CD14-positive monocyte (primary cell): ENCODE measurements at places on chromosomes 7 and 10. TPM values are rescaled to one million over a fixed set of nuclear protein-coding genes. Genes with fewer than 3 reads are reported as not detected.

Gene TRUB1
- polyA plus RNA-seq = 3.3 TPM

Gene MUC12
- polyA plus RNA-seq = not detected

Gene PDK4
- polyA plus RNA-seq = 2.2 TPM

Gene UBE3C
- 19.5 TPM for polyA plus RNA-seq

Gene RSPH10B
- polyA plus RNA-seq = not detected in 2 replicates

GRCh38 chr7:73573791-73574190 is 4.6 kb downstream of the TBL2 start:
- DNase-seq = no peak

DNA sequence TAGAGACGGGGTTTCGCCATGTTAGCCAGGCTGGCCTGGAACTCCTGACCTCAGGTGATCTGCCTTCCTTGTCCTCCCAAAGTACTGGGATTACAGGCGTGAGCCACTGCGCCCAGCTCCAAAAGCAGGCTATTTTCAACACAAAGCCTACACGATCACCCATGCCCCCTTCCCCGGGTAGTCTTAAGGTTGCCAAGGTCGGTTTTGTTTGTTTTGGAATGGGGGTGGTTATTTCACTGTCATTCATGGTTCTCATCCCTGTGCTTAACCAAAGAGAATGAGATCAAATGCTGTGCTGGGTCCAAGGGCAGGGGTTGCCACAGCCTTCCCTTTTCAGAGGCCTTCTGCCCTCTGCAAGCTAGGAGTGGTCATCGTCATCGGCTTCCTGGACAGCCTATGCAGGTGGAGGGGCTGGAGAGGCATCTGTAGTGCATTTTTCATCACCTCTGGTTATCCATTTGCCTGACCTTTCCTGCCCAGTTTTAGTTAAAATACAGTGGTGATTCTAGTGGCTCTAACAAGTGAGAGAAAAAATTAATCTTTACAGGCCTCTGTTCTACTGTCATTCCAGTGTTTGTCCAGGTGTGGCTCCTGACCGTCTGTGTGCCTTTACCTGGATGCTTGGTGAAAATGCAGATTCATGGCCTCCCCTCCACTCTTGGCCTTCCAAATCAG is 11.4 kb downstream of the BLVRA start:
- DNase-seq = no peak

GRCh38 chr10:61990761-61991135 is 89.2 kb downstream of the ARID5B start:
- DNase-seq = no peak

DNA sequence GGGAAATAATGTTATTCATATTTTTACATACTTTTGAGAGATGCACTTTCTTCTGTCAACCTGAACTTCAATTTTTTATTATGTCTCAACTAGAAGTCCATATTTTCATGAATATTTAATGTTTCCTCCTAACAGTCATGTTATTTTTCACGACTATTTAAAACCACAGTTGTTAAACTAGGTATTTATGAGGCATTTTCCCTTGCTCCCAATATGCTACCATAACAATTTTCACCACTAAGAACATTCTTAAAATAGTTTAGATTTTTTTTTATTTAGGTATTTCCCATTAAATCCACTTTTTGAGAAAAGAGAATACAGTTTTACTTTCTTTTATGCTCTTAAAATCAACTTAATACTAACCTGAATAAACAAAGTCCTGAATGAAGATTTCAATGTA is 89.4 kb downstream of the JAZF1 start:
- DNase-seq = no peak

DNA sequence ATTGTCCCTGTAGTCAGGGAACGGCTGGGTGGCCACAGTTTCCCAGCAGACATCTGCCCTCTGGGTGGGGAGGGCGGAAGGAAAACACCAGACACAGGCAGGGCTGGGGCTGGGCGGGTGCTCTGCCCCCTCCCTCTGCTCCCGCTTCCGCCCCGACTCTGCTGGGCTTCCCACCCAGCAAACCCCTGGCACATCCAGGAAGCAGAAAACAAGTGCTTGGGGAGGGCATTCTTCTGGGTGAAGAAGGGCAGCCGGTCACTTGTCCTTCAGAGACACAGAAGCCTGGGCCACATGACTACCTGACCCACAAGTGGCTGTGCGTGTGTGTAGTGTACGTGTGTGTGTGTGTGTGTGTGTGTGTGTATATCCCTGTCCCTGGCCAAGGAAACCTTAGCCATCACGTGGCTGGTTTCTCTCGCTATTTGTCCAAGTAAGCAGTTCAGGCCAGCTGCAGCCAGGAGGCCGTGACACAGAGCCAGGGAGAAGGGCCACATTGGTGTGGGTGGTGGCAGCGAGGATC is 77.9 kb downstream of the ZMIZ1 start:
- peak; percentile 68 for DNase-seq

DNA sequence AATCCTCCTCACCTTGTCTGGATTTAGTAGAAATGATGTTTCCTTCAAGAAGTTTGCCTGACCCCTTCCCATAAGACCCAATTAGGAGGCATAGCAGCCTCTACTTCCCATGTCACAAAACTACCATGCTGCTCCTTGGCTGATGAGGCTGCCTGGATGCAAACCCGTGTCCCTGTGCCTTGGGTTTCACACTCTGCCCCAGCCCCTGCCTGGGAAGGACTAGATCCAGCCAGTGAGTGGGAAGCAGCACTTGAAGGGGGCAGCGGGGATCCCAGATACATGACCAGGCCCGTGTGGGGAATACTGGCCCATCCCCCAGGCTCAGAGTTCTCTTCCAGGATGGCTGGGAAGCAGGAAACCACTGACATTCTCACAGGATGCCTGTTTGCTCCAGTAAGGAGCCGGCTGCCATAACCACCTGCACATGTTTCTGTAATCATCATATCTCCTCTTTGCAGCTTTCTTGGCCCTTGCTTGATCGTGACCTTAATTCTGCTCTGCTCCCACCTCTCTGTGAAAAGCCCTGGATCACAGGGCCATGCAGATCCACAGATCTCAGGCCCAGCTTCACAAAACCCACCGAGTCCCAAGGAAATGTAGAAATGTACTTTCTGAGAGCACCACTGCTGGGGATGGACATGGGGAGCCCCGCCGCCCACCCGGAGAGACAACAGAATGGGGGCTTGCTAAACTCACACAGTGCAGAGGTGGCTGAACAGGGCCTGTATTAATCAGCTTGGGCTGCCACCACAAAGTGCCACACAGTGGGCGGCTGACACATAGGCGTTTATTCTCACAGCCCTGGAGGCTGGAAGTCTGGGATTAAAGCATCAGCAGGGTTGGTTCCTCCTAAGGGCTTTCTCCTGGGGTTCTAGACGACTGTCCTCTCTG is 287.8 kb upstream of the IGFBP3 start:
- no peak for DNase-seq

GRCh38 chr10:114400091-114400490 is 4.2 kb downstream of the AFAP1L2 start:
- DNase-seq = no peak

DNA sequence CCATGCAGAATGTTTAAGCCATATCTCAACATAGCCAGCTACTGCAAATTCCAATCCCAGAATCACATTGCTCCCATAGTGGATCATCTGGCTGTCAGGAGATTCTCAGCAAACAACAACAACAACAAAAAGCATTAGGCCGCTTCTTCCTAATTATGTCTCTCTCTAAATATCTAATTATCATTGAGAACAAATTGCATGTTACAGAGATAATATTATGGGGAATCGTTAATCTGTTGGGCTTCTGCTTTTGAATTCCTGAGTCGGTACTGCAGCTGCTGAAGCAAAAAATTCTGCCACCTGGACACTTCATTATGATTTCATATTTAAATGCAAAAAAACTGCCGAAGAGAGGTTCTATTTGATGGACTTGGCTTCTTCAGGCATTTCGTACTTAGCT is 388.7 kb downstream of the GFRA1 start:
- no peak for DNase-seq

- no peak for DNase-seq
Measured at GRCh38 chr7:31545549-31545948, 31.7 kb downstream of the ITPRID1 start.

GRCh38 chr7:32501522-32501921 is 6.2 kb downstream of the AVL9 start:
- DNase-seq = no peak
